CD4-positive, alpha-beta T cell treated with Interleukin-1 beta for 1 hour (primary cell): ENCODE measurements at places on chromosomes 4 and X.

DNA sequence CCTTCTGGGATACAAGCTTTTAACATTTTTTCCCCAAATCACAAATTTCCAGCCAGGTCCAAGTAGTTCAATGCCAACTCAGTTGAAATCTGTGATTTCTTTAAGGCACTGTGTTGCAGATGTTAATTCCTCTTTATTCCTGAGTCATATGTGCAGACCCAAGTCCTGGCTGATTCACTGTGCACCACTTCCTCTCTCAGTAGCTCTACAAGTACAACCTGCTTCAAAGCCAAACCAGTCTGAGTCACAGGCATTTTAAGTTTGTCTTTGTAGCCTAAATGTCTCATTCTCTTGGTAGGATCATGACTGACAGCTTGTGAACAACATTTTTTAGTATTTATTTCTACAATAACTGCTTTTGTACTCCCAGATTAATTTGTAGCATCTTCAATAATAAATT lies 165.6 kb upstream of the S100G start:
- DNase-seq: peak; percentile 6

- no peak for DNase-seq
Observed at GRCh38 chr4:75989846-75990528, 758 bp downstream of the SDAD1 start.

DNA sequence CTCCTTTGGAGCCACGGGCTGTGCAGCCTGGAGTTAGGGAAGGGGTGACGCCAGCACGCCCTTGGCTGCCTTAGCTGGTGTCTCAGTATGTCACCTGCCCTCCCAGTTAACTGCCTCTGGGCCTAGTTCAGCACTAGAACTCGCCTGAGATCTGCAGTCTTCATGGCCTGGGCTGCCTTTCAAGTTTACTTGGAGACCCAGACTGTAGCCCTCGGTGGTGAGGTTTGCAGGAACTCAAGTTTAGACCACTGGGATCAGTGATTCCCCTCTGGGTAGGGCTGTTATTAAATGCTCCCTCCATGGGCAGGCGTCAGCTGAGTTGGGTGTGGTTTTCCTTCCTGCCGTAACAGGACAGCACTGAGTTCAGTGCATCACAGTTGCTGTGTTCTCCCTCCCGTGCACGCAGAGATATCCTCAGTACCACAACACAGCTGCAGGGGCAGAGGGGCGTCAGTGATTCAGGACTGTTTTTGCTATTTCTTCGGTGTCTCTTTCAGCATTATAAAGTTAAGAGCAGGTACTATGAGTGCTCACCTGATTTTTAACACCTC lies 30.5 kb downstream of the PLAC8 start:
- peak; percentile 59 for DNase-seq

GRCh38 chr4:164379694-164380093 lies 374.2 kb upstream of the SMIM31 start:
- no peak for DNase-seq

- DNase-seq: no peak
Observed at GRCh38 chrX:34877436-34877835, 65.2 kb upstream of the FAM47B start.

DNA sequence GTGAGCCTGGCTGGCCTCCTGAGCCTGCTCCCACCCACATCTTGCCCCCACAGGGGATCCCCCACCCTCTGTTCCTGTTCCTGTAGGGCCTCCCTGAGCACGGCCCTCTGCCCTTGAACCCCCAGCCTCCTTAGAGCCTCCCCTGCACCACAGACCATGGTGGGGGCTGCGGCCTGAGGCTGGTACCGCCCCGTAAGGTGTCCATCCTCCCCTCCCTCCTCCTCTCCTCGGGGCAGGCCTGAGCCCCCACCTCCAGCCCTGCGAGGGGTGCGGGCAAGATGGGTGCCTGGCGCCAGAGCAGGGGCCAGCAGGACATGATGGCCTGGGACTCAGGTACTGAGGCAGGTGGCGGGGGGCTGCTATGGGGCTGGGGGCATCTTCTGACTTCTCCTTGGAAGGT lies 28.4 kb upstream of the FGFR3 start:
- no peak for DNase-seq

DNA sequence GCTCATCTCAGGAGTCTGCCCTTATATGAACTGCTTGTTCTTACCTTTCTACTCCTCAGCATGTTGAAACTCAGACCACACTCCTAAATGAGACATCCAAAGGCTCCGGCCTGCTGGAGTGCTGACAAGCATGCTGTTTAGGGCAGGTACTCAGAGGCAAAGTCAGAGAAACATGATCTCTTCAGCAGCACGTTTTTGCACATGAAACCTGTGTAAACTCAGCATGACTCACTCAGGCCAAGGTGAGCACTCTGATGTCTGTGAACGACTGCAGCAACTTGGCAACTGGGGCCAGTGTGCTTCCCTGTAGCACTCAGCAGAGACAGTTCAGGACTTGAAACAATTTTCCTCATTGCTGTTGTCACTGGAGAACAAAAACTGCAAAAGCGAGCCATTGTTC lies 109.6 kb downstream of the PACRGL start:
- no peak for DNase-seq

DNA sequence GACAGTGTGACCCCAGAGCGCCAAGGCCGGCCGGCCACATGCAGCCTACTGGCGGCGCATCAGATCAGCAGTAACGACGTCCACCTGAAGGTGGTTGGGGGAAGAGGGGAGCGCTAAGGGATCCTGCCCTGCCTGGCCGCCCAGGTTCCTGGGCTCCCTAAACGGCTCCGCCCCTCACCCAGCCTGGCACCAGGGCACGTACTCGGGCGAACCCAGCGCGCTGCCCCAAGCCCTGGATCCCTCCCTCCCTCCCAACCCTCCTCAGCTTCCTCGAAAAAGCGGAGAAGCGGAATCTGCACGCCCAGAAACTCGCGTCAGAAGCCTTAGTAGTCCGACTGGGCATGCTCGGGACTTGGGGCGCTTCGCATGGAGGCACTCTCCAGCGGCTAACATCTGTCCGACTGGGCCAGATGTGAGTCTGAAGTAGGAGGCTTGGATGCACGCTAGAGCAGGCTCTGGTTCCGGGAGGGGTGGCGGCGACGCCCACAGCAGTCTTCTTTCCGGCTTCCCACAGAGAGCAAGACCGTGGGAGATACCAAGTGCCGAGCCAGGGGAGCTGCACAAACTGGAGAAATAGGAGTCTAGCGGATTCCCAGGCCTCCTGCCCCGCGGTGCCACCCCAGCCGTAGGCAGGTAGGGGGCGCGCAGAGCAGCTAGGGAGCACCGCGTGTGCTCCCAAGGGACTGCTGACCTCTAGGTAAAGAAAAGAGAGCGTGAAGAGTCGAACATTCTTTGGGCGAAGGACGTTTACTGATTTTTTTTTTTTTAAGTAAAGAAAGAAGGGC lies 114.3 kb upstream of the TEX13C start:
- no peak for DNase-seq
